Activated CD8-positive, alpha-beta memory T cell treated with anti-CD3 and anti-CD28 coated beads, Interleukin-2, amount 10 ng/mL, durations not matched to agents 7 days and 5 days (primary cell): ENCODE measurements at places on chromosomes 16 and 17. TPM values are rescaled to one million over a fixed set of nuclear protein-coding genes. Genes with fewer than 3 reads are reported as not detected.

DNA sequence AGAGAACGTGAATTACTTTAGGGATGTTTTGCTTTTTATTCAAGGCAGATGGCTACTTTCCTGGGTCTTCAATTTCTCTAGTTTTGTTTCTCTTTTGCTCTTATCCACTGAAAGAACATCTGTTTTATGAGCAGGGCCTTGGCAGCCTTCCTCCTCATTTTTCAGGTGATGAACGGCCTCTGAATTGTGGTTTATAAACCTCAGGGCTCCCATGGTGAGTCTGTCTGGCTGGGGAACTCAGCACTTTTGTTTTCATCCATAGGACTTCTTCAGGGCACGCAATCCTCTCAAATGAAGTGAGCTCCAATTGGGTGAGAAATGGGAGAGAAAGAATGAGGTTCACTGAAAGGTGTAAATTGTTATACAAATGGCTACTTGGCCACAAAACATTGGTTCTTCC lies 186.4 kb upstream of the ERCC4 start:
- H3K27me3 ChIP-seq = no peaks in the 10 kb centered on the region
- no peaks in the 10 kb centered on the region for H3K4me1 ChIP-seq
- H3K27ac ChIP-seq = no peak overlapping the region
- no peaks in the 10 kb centered on the region for H3K36me3 ChIP-seq

- H3K36me3 ChIP-seq = no peaks in the 10 kb centered on the region
- no peak overlapping the region for H3K4me3 ChIP-seq
- H3K27ac ChIP-seq = no peak overlapping the region
- DNase-seq = no peak
- H3K27me3 ChIP-seq = peaks cover 3% of the 10 kb centered on the region
- H3K4me1 ChIP-seq = peaks cover 2% of the 10 kb centered on the region
Observed at GRCh38 chr16:77322757-77323156, 112.1 kb downstream of the ADAMTS18 start.

GRCh38 chr17:50689956-50690886 lies 17.5 kb downstream of the ANKRD40 start:
- no peak for DNase-seq
- H3K4me1 ChIP-seq = no peaks in the 10 kb centered on the region
- no peak overlapping the region for H3K27ac ChIP-seq
- H3K36me3 ChIP-seq = peaks cover 9% of the 10 kb centered on the region

GRCh38 chr16:24332178-24332577 lies 76.0 kb downstream of the CACNG3 start:
- DNase-seq = no peak
- peaks cover 16% of the 10 kb centered on the region for H3K27me3 ChIP-seq
- no peak overlapping the region for H3K4me3 ChIP-seq
- no peaks in the 10 kb centered on the region for H3K36me3 ChIP-seq

DNA sequence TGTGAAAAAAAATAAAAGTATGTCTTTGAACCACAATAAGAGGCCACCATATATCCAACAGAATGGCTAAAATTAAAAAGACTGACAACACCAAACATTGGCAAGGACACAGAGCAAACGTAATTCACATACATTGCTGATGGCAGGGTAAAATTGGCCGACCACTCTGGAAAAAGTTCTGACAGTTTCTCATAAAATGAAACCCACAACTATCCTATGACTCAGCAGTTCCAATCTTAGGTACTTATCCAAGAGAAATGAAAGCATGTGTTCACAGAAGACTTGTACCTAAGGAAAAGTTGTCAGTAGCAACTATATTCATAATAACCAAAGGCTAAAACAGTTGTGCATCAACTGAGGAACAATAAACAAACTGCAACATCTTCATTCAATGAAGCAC lies 357.3 kb upstream of the XYLT1 start:
- no peak for DNase-seq
- no peaks in the 10 kb centered on the region for H3K4me1 ChIP-seq
- H3K36me3 ChIP-seq = no peaks in the 10 kb centered on the region
- H3K27me3 ChIP-seq = no peaks in the 10 kb centered on the region
- H3K27ac ChIP-seq = no peak overlapping the region

DNA sequence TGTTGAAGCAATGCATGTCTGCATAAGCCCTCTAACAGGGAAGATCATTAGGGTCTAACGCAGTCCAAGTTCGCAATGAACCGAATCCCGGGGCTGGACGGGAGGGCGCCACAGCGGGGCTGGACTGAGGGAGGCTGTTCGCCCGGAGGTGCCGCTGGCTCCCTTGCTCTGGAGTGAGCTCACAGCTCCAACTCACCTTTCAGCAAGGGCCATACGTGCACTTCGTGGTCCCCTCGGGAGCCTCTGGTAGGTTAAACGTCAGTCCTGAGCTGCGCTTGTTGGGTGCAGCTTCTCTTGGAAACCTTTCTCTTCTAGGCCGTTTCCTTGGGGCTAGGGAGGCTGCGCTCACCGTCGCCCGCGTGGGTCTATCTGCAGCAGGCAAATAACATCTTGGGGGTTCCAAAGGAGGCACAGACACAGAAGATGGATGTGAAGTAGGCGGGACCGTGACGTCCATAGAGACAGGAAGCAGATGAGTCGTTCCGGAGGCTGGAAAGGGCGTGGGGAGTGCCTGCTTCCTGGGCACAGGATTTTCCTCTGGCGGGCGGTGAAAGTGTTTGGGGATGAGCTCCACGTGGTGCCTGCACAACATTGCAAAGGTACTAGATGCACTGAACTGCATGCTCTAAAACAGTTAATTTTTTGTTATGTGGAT lies 21.9 kb downstream of the ATP2C2 start:
- no peak overlapping the region for H3K4me3 ChIP-seq
- H3K4me1 ChIP-seq = no peaks in the 10 kb centered on the region
- H3K27me3 ChIP-seq = peaks cover 10% of the 10 kb centered on the region
- no peaks in the 10 kb centered on the region for H3K36me3 ChIP-seq
- H3K27ac ChIP-seq = no peak overlapping the region

DNA sequence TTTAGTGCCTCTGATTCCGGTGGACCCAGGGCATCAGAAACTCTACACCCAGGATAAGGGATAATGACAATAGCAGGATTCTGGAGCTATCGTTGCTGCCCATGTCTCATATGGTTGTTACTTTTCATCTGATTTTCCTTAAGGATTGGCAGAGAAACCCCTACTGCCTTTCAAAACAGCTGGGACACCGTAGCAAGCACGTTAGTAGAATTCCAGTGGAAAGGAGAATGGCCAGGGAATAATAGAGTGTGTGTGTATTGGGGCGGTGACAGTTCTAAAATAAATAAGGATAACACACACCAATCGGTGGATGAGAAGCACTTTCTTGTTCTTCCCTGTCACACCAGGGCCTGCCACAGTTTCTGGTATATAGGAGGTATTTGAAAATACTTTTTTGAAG lies 251.8 kb downstream of the HAPSTR1 start:
- no peak for DNase-seq
- no peak overlapping the region for H3K27ac ChIP-seq
- no peaks in the 10 kb centered on the region for H3K4me1 ChIP-seq
- no peaks in the 10 kb centered on the region for H3K27me3 ChIP-seq
- H3K36me3 ChIP-seq = no peaks in the 10 kb centered on the region
- H3K4me3 ChIP-seq = no peak overlapping the region

- H3K27ac ChIP-seq = no peak overlapping the region
- no peaks in the 10 kb centered on the region for H3K27me3 ChIP-seq
- DNase-seq = no peak
- H3K4me3 ChIP-seq = no peak overlapping the region
- no peaks in the 10 kb centered on the region for H3K4me1 ChIP-seq
Observed at GRCh38 chr16:5321930-5322329, 224.3 kb upstream of the EEF2KMT start.

DNA sequence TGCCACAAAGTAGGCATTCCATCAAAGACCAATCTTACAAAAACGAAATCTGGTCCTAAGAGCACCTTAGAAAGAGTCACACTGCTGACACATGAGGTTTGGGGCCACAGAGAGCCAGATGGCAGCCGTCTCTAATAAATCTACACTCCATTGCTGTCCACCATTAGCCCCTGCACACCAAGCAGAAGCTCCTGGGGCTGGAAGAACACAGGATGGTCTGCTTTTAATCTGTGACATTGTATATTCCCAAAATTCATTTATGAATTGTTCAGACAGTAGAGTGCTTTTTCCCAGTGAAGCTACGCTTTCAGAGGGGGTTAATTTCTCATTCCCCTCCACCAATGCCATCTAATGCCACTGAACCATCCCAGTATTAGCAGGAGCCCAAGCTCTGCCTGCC lies 1.6 kb downstream of the CYB561 start:
- peaks cover 3% of the 10 kb centered on the region for H3K27me3 ChIP-seq
- H3K4me3 ChIP-seq = no peak overlapping the region
- H3K4me1 ChIP-seq = peaks cover 25% of the 10 kb centered on the region
- no peak for DNase-seq
- peaks cover 2% of the 10 kb centered on the region for H3K36me3 ChIP-seq

- H3K27ac ChIP-seq = no peak overlapping the region
- DNase-seq = no peak
- H3K36me3 ChIP-seq = no peaks in the 10 kb centered on the region
- H3K27me3 ChIP-seq = no peaks in the 10 kb centered on the region
Observed at GRCh38 chr17:1941272-1942065, 83.7 kb downstream of the RTN4RL1 start.

DNA sequence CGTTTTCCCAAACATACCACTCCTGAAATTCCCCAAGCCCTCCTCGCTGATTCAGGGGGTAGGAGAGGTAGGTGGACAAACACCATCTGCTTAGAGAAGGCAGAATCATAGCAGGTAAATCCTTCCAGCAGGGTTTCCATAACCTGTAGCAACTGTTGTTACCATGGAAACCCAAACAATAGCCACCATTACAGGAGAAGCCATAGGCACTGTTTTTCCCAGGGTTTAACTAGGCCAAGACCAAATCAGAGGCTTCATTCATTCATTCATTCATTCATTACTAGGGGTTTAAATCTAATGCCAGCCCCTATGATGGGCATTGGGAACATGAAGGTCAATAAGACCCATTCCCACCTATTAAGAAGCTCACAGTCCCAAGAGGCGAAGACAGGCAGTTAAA lies 25.5 kb upstream of the CIITA start:
- DNase-seq = no peak
- H3K4me1 ChIP-seq = peaks cover 22% of the 10 kb centered on the region

The KRTAP2-2 gene
- total RNA-seq = not detected

The EFCAB13 gene
- total RNA-seq = 9.1 TPM

The TBC1D26 gene
- total RNA-seq = not detected

The VASN gene
- not detected for total RNA-seq
